ENCODE measurements at places on chromosomes 6 and 20.

- DNase-seq: no peak
Measured at GRCh38 chr6:100673641-100674040, 207.5 kb downstream of the ASCC3 start.

DNA sequence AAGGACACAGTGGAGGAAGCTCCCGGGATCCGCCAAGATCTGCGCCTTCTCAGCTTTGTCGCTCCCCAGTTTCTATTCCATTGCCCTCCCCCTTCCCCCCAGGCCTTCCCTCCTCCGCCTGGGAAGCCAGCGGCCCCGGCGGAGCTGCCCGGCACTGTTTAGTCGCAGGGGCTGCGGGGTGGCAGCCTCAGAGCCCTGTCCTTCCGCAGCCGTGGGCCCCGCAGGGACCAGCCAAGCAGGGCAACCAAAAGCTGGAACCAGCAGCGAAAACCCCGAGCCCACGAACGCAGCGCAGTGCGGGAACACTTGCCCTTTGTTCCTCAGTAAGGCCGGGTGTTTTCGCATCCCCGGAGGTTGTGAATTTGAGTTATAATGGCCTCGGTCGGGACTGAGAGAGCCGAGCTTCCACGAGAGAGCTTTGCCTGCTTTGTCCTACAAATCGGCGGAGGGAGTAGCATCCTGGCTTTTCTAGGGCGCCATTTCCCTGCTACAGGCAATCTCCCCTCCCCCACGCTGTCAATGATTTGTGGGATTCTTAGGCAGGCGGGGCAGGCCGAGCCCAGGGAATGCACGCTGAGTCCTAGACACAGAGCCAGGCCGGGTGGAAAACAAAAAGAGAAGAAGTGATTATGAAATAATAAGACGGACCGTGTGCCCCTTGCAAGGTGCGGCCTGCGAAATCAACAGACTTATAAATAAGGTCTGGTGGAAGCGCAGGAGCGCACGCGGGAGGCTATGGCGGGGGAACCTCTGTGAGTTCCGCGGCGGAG, 4.0 kb upstream of the TUBB2B start:
- DNase-seq: no peak

GRCh38 chr6:5278565-5279120, 17.3 kb downstream of the FARS2 start:
- DNase-seq: no peak

DNA sequence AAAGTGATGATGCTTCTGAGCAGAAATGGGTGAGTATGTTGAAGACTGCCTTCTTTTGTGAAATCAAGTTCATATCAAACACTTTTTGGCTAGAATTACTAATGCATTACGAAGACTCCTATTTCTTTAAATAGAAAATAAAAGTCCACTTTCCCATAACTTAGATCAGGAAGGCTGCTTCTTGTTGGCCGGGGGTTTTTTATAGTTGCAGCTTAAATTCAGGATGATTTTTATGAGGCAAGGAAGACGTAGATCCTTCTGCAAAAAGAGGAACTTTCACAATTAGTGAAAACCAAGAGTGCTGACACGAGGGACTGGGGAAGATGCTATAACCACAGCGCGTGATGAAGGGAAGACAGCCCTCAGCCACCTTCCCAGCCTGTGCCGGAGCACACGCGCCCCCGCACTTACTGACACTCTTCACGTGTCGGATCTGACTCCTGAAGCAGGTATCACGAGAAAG, 206.1 kb upstream of the PRDM1 start:
- no peak for DNase-seq

GRCh38 chr20:45991616-45992015, 17.1 kb upstream of the MMP9 start:
- no peak for DNase-seq

GRCh38 chr20:12699374-12700228, 309.2 kb upstream of the SPTLC3 start:
- DNase-seq: no peak

- DNase-seq: no peak
Measured at GRCh38 chr6:85389151-85389797, 60.6 kb upstream of the NT5E start.

- no peak for DNase-seq
Measured at GRCh38 chr20:55472704-55473103, 532.6 kb downstream of the CBLN4 start.

DNA sequence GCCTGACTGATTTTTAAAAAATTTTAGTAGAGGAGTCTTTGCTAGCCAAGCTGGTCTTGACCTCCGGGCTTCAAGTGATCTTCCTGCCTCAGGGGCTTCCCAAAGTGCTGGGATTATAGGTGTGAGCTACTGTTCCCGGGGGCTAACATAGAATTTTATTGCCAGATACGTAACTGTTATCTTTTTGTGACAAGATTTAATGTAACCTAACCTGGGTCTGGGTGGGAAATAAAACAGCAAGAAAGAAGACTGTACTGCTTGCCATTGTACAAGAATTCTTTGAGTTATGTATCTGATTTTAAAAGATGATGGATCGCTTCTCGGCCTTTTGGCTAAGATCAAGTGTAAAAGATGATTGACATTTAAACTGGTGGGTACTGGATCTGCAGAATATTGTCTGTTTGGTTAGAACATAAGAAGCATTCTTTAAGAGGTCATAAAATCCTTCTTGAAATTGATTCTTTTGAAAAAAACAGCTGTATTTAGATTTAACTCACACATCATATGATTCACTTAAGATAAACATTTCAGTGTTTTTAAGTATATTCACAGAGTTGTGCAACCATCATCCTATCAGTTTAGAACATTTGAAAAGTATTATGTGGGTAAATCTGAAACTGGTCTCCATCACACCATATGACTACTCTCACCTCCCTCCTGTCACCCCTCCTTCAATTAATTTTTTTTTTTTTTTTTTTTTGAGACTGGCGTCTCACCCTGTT, 21.6 kb downstream of the TPX2 start:
- DNase-seq: no peak

- no peak for DNase-seq
Measured at GRCh38 chr6:113672491-113673149, 184.5 kb upstream of the MARCKS start.

DNA sequence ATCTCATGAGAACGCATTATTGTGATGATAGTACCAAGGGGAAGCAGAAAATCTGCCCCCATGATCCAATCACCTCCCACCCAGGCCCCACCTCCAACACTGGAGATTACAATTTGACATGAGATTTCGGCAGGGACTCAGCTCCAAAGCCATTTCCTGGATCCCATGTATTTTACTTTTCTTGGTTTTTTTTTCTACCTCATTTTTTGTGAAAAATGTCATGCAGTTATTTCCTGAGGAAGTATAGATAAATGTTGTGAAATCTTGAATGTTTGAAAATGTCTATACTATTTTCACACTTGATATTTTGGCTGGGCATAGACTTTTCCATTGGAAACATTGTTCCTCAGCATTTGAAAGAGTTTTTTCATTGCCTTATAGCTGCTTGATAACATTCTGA, 9.1 kb upstream of the BRPF3 start:
- no peak for DNase-seq

- DNase-seq: no peak
Measured at GRCh38 chr20:42572320-42573016, 617.2 kb downstream of the PTPRT start.

- no peak for DNase-seq
Measured at GRCh38 chr20:36092398-36093024, 62.0 kb upstream of the EPB41L1 start.

DNA sequence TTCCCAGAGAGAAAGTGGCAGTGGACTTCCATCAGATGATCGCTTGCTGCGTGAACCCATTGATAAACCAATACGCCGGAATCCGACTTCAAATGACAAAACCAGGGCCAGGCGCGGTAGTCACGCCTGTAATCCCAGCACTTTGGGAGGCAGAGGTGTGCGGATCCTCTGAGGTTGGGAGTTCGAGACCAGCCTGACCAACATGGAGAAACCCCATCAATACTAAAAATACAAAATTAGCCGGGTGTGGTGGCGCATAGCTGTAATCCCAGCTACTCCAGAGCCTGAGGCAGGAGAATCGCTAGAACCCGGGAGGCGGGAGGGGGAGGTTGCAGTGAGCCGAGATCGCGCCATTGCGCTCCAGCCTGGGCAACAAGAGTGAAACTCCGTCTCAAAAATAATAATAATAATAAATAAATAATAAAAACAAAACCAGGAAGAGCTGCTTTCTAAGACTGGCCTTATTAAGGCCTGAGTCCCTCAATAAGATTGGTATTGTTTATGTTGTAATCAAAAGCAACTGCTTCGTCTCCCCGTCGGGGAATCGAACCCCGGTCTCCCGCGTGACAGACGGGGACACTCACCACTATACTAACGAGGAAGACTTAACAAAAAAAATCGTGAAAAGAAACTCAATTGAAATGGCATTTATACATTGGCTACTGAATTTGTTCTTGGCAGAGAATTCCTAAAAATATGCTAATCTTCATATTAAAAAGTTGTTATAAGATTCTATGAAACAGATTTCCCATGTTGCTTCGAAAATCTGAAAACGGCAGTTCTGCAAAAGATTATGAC, 110.2 kb upstream of the ZNF184 start:
- DNase-seq: no peak

GRCh38 chr6:129748212-129748900, 38.4 kb upstream of the ARHGAP18 start:
- no peak for DNase-seq

GRCh38 chr20:23647346-23647745, 9.6 kb upstream of the CST3 start:
- DNase-seq: no peak

GRCh38 chr6:88301888-88302768, 136.0 kb upstream of the CNR1 start:
- no peak for DNase-seq

- no peak for DNase-seq
Measured at GRCh38 chr20:19966840-19967239, 50.3 kb upstream of the NAA20 start.

DNA sequence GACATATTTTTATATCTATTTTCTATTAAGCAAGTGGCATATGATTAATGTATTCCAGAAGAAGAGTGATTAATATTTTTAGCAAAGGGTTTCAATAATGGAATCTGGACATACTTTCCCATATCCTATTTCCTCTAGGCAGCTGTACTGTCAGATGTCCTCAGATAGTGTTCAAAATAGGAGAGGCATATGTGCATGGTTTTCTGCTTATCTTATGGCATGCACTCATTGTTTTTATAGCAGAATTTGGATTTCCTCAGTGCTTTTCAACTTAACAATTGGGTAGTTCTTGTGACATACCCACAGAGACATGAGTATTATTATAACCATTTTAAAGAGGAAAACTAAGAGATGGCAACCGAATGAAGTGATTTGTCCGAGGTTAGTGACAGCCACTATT, 12.6 kb upstream of the SLC17A5 start:
- DNase-seq: no peak

- no peak for DNase-seq
Measured at GRCh38 chr6:106637717-106638341, 8.5 kb downstream of the QRSL1 start.

- no peak for DNase-seq
Measured at GRCh38 chr6:68975064-68975463, 340.0 kb downstream of the ADGRB3 start.

DNA sequence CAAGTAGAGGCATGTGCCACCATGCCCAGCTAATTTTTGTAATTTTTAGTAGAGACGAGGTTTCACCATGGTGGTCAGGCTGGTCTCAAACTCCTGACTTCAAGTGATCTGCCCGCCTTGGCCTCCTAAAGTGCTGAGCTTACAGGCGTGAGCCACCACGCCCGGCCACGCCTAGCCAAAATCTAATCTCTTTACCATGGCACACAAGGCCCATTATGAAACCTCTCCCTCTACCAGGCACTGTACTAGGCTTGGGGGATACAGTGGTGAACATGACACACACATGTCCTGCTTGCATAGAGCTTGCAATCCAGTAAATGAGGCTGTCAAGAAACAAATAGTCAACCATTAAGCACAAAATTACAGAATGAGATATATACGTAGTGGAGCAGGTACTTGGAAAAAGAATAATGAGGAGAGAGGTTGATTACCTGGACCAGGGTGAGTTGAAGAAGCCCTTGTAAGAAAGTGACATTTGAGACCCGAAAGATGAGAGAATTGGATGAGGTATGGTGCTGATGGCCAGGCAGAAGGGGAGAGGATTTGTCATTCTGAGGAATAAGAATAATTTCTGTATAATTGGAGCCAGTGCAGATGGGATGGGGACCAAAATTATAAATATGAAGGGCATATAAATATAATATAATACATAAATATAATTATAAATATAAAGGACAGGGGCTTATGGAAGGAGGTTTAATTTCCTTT, 1.2 kb upstream of the CTNNBL1 start:
- DNase-seq: no peak

GRCh38 chr6:130368576-130368975, 2.8 kb downstream of the TMEM200A start:
- DNase-seq: no peak

GRCh38 chr6:119871520-119871919, 522.0 kb upstream of the MAN1A1 start:
- no peak for DNase-seq

- no peak for DNase-seq
Measured at GRCh38 chr6:159037756-159038290, 7.0 kb downstream of the TAGAP start.

DNA sequence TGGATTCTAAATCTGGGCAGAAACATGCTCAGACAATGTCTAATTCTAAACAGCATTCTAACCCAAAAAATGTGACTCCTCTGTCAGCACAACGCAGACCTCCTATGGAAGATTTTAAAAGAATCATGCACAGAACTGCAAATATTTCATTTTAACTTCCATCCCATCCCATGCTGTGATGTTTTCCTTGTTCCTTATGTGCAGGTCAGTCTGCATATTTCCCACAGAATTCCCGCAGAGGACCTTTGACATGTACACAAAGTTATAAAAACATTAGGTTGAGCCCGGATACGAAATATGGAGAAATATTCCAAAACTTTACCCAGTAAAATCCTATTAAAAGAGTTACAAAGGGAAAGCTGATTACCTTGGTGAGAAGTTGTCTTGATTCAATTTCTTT, 467.1 kb upstream of the EPHA7 start:
- no peak for DNase-seq

- no peak for DNase-seq
Measured at GRCh38 chr20:46222521-46223007, 85.7 kb downstream of the CDH22 start.

- no peak for DNase-seq
Measured at GRCh38 chr6:36347621-36348020, 10.9 kb upstream of the BNIP5 start.

DNA sequence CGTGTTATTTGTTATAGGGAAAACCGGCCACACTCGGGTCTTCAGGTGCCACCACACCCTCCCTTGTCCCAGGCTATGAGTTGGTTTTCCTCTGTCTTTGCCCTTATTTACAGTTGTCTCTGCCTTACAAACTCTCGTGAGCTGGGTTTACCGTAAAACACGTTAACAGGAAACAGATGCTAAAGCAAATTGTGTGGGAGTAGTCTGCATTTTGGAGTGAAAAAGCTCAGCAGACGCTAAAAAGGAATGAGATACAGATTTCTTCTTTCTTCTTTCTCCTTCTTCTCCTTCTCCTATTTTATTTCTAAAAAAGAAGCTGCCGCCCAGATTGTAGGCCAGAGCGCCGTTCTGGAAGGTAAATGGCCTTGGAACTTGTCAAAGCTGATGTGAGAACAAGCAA, 51.9 kb downstream of the APCDD1L start:
- no peak for DNase-seq
